ENCODE measurements at places on chromosomes 6 and 20.

DNA sequence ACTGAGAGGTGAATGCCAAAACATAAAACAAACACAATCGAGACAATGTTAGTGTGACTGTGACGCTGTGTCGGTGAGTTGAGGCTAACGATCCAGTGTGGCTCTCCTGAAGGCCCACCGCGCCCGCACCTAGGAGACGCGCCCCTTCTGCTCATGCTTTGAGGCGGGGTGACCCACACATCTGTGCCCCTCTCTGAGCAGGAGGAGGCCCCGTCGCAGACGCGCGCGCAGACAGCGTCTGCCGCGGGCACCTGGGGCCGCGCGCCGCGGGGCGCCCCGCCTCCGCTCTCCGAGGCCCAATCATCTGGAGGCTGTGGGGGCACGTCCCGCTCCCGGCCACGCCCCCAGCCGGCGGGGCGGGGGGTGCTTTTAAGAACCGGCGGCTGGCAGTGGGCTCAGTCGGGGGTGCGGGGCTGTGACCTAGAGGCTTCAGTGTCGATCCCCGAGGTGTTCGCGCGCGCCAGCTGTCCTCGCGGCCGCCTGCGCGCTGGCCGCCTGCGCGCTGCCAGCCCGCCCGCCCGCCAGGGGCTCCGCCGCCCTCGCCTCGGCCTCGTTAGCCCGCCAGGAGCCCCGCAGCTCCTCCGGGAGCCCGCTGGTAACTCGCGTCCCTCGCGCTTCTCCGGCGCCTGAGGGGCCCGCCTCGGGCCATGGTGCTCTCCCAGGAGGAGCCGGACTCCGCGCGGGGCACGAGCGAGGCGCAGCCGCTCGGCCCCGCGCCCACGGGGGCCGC lies at the start of gene SLC16A10:
Gene SLC16A10 (plus strand): TSS at position 398 of the 730 bp plus-strand sequence. CDS start 250 bp downstream, at position 648.
- peak within 1 kb of the TSS; percentile 67 for H3K27ac ChIP-seq
- H3K4me3 ChIP-seq = peak within 1 kb of the TSS; percentile 79
- H3K4me1 ChIP-seq = peaks cover 18% of the 10 kb centered on the region
- peaks cover 62% of the 10 kb centered on the region for H3K27me3 ChIP-seq
- DNase-seq = peak; percentile 83

GRCh38 chr6:167505782-167506181 lies 180.9 kb downstream of the TTLL2 start:
- H3K27ac ChIP-seq = no peak overlapping the region
- peaks cover 11% of the 10 kb centered on the region for H3K4me1 ChIP-seq
- no peak overlapping the region for H3K4me3 ChIP-seq
- H3K27me3 ChIP-seq = peaks cover 4% of the 10 kb centered on the region
- no peak for DNase-seq

- peaks cover 24% of the 10 kb centered on the region for H3K27me3 ChIP-seq
- H3K27ac ChIP-seq = no peak overlapping the region
- H3K4me1 ChIP-seq = peaks cover 9% of the 10 kb centered on the region
- DNase-seq = no peak
- no peaks in the 10 kb centered on the region for H3K36me3 ChIP-seq
These were observed 30.8 kb upstream of the CSNK2A1 start for GRCh38 chr20:574297-574942.

DNA sequence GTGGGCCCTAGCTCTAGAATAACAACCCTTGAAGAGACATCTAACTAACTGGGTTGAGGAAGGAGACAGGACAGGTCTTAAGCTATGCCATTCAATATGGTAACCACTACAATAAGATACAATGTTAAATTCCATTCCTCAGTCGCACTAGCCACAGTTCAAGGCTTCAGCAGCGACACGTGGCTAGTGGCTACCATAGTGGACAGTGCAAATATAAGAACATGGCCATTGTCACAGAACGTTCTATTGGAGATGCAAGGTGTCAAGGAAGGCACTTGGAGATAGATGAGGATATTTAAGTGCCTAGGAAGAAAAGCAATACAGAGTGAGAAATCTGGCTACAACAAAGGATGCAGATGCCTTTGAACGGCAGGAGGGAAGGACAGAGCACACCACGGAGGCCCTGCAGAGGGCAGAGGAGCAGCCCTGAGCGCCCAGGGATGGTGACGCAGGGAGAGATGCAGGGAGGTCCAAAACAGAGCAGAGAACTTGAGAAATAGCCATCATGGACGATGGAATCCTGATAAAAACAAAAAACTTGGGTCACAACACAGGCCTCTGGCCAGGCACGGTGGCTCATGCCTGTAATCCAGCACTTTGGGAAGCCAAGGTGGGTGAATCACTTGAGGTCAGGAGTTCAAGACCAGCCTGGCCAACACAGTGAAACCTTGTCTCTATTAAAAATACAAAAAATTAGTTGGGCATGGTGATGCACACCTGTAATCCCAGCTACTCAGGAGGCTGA lies 140.7 kb downstream of the ZMYND8 start:
- no peaks in the 10 kb centered on the region for H3K4me1 ChIP-seq
- no peaks in the 10 kb centered on the region for H3K27me3 ChIP-seq
- peak overlapping the region; percentile 68 for H3K27ac ChIP-seq
- DNase-seq = no peak

GRCh38 chr6:87572883-87573282 lies 16.9 kb downstream of the RARS2 start:
- H3K4me3 ChIP-seq = no peak overlapping the region
- no peak for DNase-seq
- H3K36me3 ChIP-seq = peaks cover 17% of the 10 kb centered on the region
- peaks cover 15% of the 10 kb centered on the region for H3K4me1 ChIP-seq

GRCh38 chr6:21367148-21367547 lies 226.4 kb upstream of the SOX4 start:
- H3K27ac ChIP-seq = peak overlapping the region; percentile 37
- no peak overlapping the region for H3K4me3 ChIP-seq
- DNase-seq = no peak
- H3K4me1 ChIP-seq = peaks cover 32% of the 10 kb centered on the region
- no peaks in the 10 kb centered on the region for H3K36me3 ChIP-seq
- no peaks in the 10 kb centered on the region for H3K27me3 ChIP-seq

GRCh38 chr6:100035873-100036653 lies 42.0 kb upstream of the MCHR2 start:
- H3K36me3 ChIP-seq = no peaks in the 10 kb centered on the region
- DNase-seq = no peak
- H3K4me3 ChIP-seq = no peak overlapping the region
- no peak overlapping the region for H3K27ac ChIP-seq
- H3K27me3 ChIP-seq = no peaks in the 10 kb centered on the region
- no peaks in the 10 kb centered on the region for H3K4me1 ChIP-seq

Measured in progenitor cell of endocrine pancreas (in vitro differentiated cells).